ENCODE measurements at places on chromosomes 5 and 9.

- no peak for DNase-seq
Measured at GRCh38 chr9:136194540-136194939, 10.4 kb downstream of the LHX3 start.

- DNase-seq: no peak
Measured at GRCh38 chr5:2865856-2866255, 114.4 kb upstream of the IRX2 start.

GRCh38 chr9:129523943-129524581 is 96.8 kb downstream of the C9orf50 start:
- DNase-seq: no peak

DNA sequence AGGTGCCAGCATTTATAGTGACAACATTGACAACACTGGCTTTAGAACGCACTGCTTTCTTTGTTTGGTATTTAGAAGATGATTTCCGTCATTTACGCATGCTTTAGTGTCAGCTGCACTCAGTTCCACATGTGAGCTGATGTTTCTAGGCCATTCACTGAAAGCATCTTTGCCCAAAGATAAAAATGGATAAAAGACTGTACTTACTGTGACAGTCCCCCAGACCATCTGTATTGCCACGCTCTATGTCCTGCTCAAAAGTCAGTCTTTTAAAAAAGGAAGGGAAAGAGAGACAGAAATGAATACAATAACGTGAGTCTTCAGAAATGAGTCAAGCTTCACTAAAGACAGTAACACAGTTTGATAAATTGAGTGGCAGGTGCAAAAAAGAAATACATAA is 99.3 kb downstream of the SEMA6A start:
- DNase-seq: no peak

DNA sequence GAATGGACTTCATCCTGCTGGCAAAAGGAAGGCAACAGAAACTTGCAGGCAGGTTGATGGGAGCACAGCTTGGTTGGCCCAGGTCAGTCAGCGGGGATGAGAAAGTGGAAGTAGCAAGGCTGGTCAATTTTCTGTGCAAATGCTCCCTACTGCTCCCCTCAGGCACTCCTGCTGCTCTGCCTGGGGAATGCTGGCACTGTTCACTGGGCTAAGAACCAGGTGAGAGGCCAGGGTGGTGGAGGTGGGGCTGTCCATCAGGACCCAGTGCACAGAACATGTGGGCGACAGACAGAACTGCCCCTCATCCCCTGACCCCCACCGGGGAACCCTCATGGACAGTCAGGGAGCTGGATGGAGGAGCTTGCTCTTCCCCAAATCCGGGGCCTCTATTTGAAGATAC is 593.1 kb downstream of the IRX1 start:
- no peak for DNase-seq

DNA sequence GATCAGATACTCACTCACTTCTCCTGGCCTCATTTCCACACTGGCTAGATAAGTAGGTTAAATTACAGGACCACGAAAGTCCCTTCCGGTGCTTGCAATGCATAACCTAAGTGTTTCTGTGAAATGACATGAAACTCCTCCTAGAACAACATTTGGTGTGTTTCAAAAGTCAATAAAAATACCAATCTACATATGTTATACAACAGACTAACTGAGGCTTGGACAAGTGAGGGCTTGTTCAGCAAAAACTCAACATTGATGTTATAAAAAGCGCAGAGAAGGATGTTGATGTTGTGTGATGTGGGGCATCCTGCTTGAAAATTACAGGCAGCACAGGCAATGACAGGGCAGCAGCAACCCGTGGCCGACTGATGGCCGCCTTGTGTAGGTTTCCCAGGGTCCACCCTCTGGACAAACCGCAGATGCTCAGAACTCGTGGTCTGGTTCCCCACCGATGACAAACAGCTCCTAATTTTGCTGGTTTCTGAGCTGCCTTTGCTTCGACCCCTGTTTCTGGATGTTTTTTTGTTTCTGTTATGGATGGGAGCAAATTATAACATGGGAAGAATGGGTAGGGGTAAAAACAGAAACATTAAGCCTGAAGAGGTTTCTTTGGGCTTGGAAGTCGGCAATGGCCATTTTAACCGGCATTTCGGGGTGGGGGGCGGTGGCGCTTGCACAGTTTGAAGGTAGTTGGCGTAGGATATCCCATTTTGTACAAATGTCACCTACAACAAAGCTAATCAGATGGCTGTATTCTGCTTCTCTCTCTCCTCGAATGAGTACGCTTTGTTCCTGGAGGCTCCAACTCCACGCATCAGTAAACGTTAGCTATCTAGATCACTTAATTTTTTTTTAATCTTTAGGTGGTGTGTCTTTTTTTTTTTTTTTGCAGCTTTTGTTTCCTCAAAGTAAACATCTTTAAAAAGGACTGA is 116.1 kb downstream of the PDZD2 start:
- no peak for DNase-seq

DNA sequence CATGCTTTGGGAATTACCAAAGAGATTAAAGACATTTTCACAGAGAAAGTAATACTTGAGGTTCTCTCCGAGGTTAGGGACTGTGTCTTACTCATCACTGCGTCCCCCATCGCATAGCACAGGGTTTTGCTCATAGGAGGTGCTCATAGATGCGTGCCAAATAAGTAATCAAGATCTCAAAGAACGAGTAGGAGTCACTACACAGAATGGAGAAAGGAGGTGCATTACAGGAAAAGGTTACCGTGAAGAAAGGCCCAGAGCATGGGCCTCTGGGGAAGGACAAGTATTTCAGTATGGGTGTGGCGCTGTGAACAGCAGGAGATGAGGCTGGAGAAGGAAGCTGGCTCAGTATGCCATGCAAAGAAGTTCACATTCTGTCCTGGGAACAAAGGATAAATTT is 182.4 kb downstream of the ACTL7B start:
- DNase-seq: no peak

- no peak for DNase-seq
Measured at GRCh38 chr5:88724201-88724600, 158.8 kb downstream of the MEF2C start.

DNA sequence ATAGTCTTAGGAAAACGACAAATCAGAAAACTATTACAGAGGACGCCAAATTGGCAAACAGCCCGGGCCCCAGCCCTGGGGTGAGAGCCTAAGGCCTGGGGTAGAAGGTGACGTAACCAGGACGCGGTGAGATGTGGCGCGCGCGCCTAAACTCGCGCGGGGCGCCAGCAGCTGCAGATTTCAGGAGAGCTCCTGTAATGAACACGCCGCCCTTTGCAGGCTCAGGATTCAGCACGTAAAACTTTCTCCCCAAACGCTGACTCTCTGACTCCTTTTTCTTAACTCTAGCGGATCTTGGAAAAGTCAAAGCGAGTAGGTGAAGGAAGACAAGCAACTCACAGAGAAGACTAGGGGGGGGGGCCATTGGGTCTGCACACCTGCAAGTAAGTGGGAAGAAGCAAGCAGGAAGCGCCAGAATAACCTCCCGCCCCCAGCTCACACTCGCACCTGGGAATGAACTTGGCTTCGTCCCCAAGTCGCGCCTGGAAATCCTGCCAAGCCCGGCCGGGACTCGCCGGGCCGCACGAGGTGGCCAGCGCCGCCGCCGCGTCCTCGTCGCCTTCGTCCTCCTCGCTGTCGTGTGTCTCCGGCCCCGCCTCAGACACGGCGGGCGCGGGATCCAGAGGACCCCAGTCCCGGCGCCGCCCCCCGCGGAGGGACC is 822 bp downstream of the RASEF start:
- DNase-seq: no peak

- DNase-seq: no peak
Measured at GRCh38 chr5:41067714-41068568, 3.2 kb downstream of the MROH2B start.

- no peak for DNase-seq
Measured at GRCh38 chr9:129555512-129556215, 65.2 kb downstream of the C9orf50 start.
